ENCODE measurements at places on chromosomes 1 and 21.

GRCh38 chr1:241253471-241253870, 103.5 kb downstream of the RGS7 start:
- DNase-seq, result peak; percentile 53

DNA sequence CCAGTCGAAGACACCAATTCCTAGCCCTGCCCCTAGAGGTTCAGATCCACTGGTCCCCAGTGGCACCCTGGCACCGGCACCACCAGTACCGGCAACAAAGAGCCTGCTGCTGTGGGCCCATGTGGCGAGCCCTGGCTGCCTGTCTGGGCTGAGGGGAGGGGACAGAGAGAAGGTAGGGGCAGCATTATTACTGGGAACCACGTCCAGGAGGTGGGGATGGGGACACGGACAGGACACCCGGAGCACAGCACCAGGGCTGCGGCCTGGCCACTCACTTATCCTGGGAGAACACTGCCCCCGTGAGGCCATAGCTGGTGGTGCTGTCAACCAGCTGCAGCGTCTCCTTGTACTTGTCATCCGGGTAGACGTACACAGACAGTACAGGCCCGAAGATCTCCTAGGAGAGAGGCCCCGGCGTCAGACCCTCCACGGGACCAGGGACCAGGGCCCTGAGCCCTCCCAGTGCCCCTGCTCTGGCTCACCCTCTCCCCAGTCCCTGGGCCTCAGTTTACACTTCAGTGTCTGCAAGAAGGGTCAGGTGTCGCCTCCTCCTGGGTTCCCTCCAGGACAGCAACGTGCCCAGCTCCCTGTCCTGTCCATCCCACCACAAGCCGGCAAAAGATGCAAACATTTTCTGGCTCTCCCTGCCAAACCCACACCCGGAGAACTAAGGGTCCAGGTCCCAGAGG, 15.8 kb upstream of the TAS1R2 start:
- peak; percentile 75 for DNase-seq

DNA sequence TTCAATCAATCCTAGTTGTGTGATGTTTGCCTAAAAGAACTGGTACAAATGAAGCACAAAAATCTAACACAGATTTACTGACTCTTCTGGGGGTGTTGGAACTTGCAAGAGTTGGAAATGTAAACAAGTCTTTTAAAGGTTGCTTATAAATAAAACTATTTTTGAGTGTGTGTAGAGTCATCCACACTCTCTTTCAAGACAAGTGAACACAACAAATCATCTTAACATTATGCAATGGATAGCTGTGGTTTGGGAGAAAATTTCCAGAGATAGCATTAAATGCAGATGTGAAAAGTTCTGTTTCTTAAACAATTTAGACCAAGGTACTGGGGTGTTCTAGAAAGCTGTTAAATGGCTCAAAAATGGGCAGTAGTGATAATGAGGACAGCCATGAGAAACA, 28.7 kb downstream of the C1orf87 start:
- DNase-seq, result peak; percentile 25

DNA sequence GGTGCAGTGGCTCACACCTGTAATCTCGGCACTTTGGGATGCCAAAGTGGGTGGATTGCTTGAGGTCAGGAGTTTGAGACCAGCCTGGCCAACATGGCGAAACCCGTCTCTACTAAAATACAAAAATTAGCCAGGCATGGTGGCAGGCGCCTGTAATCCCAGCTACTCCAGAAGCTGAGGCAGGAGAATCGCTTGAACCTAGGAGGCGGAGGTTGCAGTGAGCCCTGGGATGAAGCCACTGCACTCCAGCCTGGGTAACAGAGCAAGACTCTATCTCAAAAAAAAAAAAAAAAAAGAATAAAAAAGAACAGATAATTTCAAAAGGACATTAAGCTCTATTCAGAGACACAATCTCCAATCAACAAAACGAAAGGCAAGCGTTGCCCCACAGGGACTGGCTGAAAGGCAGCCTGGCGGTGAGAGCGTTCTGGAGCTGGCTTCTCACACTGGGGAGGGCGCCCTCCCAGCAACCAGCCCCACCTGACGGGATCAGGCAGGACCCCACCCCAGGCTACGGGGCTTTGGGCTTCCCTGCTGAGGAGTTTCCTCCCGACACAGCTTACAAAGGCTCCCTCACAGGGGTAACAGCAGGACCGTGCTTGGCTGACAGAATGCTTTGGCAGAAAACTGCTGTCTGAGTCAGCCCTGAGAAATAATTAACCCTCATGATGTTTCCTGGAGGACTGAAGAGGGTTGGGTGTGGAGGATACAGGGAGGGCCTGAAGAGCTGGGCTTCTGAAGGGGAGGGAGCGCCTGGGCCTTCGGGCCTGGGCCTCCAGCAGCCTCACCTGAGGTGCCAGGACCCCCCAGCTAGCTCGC, 31.1 kb upstream of the SRP9 start:
- peak; percentile 90 for DNase-seq

DNA sequence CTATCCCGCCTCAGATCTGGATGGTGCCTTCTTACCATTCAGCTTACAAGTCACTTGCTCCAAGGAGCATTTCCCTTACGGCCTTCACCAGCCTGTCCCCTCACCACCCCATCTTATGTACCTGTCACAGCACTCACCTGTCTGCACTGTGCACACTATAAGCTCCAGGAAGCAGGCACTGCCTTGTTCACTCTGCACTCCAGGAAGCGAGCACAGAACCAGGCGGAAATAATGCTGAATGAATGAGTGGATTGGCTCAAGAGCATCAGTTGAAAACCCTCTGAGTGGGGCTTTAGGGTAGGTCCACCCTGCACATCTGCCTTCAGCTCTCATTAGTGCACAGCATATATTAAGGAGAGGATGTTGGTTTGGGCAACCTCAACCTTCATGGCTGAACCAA, 8.9 kb upstream of the RYR2 start:
- no peak for DNase-seq

DNA sequence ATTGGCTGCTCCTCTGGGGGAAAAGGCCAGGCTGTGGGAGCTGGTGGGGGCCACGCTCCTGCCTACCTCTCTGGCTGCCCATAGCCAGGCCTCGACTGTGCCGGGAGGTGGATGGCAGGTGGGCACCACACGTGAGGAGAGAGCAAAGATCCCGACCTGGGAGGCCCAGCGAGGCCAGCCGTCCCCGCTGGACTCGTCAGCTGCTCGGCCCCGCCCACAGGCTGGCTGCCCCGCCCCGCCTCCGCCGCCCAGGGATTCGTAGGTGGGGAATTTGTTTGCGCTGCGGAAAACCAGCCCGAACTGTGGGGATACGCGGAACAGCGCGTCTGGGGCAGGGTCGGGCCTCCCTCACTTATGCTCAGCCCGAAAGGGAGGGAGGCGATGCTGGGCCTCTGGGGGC, 31.7 kb downstream of the TP73 start:
- DNase-seq, result peak; percentile 4

- peak; percentile 51 for DNase-seq
Observed at GRCh38 chr1:240235521-240236288, 144.0 kb downstream of the FMN2 start.

DNA sequence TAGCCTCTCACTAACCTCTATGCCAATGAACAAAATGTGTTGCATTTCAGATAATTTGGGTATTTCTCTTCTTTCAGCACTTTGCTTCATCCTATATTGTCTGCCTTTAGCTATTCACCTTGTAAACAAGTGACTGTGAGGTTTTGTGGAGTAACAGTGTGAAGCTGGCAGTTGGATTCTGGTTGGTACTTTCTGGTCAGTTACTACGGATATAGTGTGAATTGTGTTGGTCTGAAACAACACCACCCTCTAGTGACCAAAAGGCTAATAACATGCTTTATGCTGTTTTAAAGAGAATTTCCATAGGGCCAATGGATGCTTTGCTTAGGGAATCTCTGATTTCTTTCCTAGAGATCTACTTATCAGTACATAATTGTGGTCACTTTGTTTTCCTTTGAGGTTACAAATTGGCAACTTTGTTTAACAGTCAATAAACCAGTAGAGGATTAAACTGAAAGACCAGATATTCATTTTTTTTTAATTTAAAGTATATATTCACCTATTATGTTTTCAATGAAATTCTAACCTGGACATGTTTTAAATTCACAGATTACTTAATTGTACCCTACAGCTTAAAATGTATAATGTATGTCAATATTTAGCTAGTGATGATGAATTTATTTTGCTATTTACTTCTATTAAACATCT, 2.5 kb upstream of the PTGER3 start:
- DNase-seq, result peak; percentile 67

- no peak for DNase-seq
Observed at GRCh38 chr1:65319141-65319540, 9.8 kb downstream of the DNAJC6 start.

GRCh38 chr1:226371027-226371694, 36.7 kb downstream of the PARP1 start:
- no peak for DNase-seq

DNA sequence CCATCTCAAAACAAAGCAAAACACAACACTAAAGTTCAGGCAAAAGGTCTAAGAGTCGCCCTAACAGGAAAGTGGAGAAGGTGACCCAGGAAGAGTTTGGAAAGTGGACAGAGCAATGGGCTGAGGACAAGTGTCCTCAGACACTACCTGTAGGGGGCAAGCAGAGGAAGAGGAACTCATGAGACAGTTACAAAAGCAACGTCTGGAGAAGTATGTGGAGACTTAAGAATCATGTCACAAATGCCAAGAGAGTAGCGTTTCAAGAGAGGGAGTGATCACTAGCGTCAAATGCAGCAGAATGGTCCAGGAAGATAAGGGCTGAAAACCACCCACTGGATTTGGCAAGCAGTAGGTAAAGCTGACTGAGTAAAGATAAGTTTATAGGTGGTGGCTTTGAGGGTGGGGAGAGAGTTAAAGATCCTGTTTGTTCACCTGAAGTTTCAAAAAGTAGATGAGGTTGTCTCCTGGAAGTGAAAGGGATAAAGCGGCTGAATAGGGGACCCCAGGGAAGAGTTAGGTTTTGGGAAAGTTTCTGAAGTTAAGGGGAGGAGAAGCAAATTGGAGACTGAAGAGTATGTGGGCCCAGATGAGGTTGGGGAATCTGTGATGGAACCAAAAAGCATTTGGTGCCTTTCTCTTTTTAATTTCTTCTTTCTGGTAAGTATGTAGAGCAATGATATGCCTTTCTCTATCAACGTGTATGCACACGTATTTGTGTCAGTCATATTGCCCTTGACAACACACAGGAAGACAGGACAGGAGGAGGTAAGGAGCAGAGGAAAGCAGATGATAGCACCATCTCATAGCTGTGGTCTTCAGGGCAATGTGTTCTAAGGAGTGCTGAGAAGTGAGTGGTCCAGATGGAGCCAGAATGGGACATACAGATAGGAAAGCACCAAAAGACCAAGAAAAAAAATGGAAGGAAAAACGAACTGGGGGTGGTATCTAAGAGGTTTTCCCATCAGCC, 3.1 kb downstream of the BSDC1 start:
- no peak for DNase-seq

DNA sequence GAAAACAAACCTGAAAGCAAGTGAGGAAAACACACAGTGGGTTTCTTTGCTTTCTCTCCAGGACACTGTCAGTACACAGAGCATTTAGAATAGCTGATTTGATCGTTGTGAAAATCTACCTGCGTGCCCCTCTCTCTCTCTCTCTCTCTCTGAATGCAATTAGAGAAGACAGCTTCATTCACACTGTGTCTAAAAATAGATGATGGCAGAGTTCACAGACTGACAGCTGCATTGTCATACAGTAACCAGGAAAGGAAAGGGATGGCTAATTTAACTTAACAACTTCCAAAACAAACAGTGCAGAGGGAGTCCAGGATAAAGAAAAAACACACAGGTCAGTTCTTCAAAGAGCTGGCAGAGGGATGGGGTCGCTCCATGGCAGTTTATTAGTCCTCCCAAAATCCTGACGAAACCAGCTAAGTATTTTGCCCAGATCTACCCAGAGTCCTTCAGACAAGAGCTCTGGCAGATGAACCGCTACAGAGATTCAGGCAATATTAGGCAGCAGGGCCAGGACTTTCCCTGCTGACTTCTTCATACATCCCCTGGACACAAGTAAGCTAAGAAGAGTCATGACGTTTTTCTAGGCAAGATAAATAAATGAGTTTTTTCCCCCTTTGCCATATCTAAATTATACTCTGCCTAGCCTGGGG, 58.9 kb downstream of the WLS start:
- peak; percentile 27 for DNase-seq

GRCh38 chr1:13550663-13551062, 33.0 kb upstream of the PDPN start:
- no peak for DNase-seq

- no peak for DNase-seq
Observed at GRCh38 chr1:111320066-111320879, 29.6 kb downstream of the CHIA start.

DNA sequence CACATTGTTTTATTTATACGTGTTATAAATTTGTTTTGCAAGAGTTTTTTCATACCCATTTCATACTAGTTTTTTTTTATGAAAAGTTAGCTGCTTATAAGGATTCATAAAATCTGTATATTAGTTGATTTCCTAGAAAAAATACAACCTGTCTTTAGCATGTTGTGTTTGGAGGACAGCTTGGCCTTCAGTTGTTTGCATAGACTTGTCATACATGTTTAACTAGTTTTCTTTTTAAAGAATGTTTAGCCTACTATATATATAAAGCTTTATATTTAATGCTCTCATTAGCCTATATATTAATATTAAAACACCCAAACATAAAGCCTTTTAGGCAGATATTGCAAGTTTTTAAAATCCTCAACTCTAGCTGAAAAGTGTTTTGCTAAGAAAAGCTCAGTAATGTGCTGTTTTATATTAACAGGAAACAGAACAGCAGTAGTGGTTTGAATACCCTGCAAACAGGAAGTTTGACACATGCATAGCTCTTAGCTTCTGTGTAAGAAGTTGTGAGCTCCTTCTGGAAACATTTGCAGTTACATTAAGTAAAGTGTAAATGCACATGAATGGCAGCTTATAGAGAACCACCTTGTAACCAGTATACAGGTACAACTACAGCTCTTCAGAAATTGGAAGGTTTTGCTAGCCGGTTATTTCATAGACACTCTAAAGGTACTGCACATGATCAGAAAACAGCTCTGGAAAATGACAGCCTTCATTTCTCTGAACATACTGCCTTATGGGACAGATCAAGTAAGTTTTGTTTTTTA, at the start of gene PRKACB:
PRKACB (plus strand) TSS at position 476 of the 770 bp plus-strand sequence; CDS start at position 567, 91 bp downstream.
- DNase-seq, result peak; percentile 35

GRCh38 chr1:43763497-43763973, 56.2 kb downstream of the ST3GAL3 start:
- peak; percentile 92 for DNase-seq

DNA sequence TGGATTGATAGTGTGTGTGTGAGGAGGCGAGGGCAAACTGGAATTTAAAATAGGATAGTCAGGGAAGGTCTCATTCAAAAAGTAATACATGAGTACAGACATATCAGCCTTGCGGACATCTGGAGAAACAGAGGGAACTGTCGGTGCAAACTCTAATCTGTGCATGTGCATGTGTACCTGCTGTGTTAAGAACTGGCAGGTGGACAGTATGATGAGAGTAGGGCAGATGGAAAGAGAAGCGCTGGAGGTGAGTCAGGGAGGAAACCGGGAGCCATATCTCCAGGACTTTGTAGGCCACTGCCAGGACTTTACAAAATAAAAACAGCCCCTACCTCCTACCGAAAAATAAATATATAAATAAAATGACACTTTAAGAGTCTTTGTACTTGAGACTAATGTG, 31.3 kb upstream of the MYBPHL start:
- DNase-seq, result no peak

GRCh38 chr21:38898422-38899096, 92.8 kb downstream of the ETS2 start:
- DNase-seq, result no peak

GRCh38 chr1:236354330-236355147, 39.5 kb upstream of the EDARADD start:
- DNase-seq, result peak; percentile 8

- DNase-seq, result no peak
Observed at GRCh38 chr1:1038694-1039093, 18.8 kb downstream of the AGRN start.

GRCh38 chr1:66925558-66925910, 744 bp downstream of the MIER1 start:
- no peak for DNase-seq
